Cardiac septum (tissue), 1 donor: ENCODE measurements at places on chromosomes 12 and 14. TPM values are rescaled to one million over a fixed set of nuclear protein-coding genes. Genes with fewer than 3 reads are reported as not detected.

Gene LIN7A
- total RNA-seq = 17.3 TPM

DNA sequence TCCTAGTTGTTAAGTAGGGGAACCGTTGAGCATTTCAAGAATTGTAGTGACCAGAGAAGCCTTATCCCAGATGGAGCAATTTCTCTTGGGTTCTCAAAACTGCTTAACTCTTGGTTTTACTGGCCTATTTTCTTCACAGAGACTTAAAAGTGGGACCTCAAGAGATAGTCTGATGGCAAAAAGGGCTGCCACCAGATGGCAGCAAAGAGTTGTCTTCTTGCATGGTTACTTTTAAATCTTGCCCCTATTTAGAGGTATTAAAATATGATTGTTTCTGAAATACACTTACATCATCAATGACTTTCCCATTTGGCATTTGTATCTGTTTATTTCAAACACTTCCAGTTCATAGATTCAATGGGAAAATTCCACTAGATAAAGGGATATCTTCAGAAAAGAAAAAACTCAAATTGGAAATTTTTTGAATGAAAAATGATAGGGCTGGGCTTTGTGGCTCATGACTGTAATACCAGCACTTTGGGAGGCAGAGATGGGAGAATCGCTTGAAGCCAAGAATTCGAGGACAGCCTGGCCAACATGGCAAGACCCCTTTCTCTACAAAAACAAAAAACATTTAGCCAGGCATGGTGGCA, 69.9 kb upstream of the CNTN1 start:
- DNase-seq = no peak

Gene GUCY2C
- not detected for total RNA-seq

Gene CMKLR1
- 21.0 TPM for total RNA-seq

DNA sequence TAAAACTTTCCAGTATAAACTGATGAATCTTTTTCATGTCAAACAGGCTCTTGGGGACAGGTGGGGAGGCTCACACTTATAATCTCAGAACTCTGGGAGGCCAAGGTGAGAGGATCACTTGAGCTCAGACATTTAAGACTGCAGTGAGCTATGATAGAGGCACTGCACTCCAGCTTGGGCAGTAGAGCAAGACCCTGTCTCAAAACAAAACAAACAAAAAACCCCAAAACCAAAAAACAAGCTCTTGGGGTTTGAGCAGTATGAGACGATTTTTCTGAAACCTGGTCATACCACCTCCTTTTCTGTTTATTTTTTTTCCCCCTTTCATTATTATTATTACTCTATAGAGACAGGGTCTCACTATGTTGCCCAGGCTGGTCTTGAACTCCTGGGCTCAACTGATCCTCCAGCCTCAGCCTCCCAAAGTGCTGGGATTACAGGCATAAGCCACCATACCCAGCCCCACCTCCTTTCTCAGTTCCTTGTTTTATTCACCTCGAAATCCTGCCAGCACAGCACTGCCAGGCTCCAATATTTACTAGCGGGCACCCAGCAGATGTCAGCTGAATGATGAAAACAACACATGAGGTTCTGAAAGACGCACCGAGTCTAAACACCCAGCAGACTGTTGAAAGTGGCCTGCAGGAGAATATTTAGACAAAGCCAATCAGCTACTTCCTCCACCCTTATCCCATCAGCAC, 19.5 kb upstream of the CDK17 start:
- DNase-seq = no peak

DNA sequence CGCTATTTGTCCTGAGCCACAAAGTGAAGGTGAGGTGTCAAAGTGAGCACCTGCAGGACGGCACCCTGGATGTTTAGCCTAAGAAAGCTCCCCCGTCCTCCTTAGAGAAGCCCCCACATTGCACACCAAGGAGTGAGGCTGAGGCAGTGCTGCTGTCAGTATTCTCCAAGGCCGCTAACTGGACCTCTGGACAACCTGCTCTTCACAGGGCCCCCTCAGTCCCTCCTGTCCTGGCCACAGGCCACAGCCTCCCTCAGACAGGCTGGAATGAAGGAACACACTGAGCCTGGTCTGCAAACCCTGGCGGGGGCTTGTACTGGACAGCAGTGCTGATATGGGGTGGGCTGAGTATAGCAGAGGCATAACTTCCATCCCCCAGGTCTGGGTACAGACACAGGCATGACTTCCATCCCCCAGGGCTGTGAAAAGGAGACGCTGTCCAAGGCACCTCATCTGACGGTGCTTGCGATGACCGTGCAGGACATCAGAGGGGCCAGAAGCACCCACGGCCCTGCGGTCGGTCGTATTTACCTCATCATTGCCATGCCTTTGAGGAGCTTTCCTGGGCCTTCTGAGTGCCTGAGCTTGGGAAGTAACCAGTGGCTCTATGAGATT, 82.4 kb upstream of the DIO3 start:
- peak; percentile 56 for DNase-seq

DNA sequence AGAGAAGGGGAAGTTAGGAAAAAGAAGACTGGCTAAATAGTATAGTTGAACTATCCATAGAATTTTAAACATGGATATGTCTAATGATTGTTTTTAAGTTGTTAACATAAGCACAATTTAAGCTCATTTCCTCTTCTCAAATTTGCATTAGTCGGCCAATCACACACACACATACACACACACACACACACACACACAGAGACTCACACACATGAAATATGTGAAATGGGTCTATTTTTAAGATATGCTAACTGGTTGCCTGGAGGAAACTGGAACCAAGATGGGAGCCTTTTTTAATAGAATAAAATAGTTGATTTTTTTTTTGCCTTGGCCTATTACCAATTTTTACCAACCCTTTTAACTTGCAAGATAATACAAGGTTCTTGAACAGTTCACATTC, 24.0 kb upstream of the STYK1 start:
- no peak for DNase-seq

GRCh38 chr14:77290705-77291104, 19.7 kb upstream of the NGB start:
- no peak for DNase-seq
